ENCODE measurements at places on chromosomes 7 and 10. TPM values are rescaled to one million over a fixed set of nuclear protein-coding genes. Genes with fewer than 3 reads are reported as not detected.

The SH2D4B gene
- total RNA-seq: not detected

The SRRM3 gene
- 0.92 TPM for total RNA-seq

The HOXA9 gene
- total RNA-seq: 47.3 TPM

The GRB10 gene
- 13.4 TPM for total RNA-seq

The PAX4 gene
- total RNA-seq: not detected

The PNLIPRP1 gene
- not detected for total RNA-seq

The SYCE1 gene
- total RNA-seq: not detected

The CASD1 gene
- 6.0 TPM for total RNA-seq

The LOXL4 gene
- total RNA-seq: 0.04 TPM

The PNLIPRP2 gene
- not detected for total RNA-seq

The TFEC gene
- total RNA-seq: not detected

The NKX6-2 gene
- not detected for total RNA-seq

The ANXA8L1 gene
- total RNA-seq: 176 TPM

The ADRA2A gene
- total RNA-seq: not detected

The SYT15B gene
- not detected for total RNA-seq

The LIPJ gene
- total RNA-seq: not detected

The LDB3 gene
- total RNA-seq: not detected

The C7orf33 gene
- total RNA-seq: not detected

The GRK5 gene
- 14.8 TPM for total RNA-seq

The ST8SIA6 gene
- total RNA-seq: not detected

The KLF14 gene
- total RNA-seq: not detected

The CYP17A1 gene
- total RNA-seq: not detected

The GPR158 gene
- total RNA-seq: not detected

The CCL24 gene
- total RNA-seq: not detected

The KCND2 gene
- not detected for total RNA-seq

The SPDYE5 gene
- total RNA-seq: not detected

The ASB4 gene
- total RNA-seq: not detected
